ENCODE measurements at places on chromosomes 1 and 21.

GRCh38 chr1:41673806-41674205 is 189.3 kb upstream of the EDN2 start:
- no peak for DNase-seq

DNA sequence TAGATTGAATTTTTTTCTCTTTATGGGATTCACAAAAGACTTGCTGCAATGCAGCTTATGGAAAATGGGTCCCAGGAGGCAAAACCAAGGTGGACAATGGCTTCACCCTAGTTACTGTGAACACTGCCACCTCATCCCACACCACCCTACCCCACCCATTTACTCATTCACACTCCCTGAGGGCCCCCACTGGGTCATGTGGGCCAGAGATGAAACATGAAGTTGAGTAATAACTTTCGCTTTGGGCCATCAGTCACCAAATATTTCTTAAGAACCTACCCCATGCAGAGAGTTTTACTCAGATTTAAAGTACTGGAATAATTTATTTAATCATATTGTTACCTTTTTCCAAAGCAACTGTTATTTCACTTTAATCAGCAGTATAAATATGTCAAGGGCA is 191.8 kb downstream of the TPR start:
- DNase-seq: no peak

- DNase-seq: no peak
Observed at GRCh38 chr1:11157867-11158266, 31.3 kb upstream of the ANGPTL7 start.

GRCh38 chr1:246805135-246805716 is 81.0 kb downstream of the SCCPDH start:
- no peak for DNase-seq

- DNase-seq: no peak
Observed at GRCh38 chr1:156316909-156317308, 17.8 kb upstream of the VHLL start.

DNA sequence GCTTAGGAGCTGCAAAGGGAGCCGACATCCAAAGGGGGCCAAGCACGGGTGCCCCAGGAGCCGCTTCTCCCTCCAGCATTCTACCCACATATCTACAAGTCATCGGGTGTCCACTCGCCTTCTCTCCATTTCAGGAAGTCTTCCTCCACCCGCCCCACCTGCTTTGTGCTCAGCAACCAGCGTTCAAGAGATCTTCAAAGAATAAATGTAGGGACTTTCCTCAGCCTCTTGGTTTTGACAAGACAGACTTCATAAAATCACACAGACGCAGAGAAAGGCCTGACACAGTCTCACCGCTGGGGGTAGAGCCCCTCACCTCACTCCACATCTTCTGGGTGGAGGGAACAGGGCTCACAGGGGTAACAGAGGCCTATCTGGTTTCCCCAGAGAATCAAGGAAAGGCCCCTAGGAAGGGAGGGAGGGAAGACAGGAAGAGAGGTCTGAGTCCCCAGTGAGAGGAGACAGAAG is 49.5 kb downstream of the SSBP3 start:
- DNase-seq: no peak
